ENCODE measurements at places on chromosomes 2 and 18. TPM values are rescaled to one million over a fixed set of nuclear protein-coding genes. Genes with fewer than 3 reads are reported as not detected.

- no peak for DNase-seq
Observed at GRCh38 chr2:38149531-38149930, 73.6 kb upstream of the CYP1B1 start.

TUBB8B gene
- total RNA-seq, result not detected

GNLY gene
- 21.6 TPM for total RNA-seq

- peak; percentile 83 for DNase-seq
Observed at GRCh38 chr2:196234672-196235071, 63.3 kb upstream of the STK17B start.

GRCh38 chr2:240401308-240401707 is 34.2 kb upstream of the GPC1 start:
- no peak for DNase-seq

NMS gene
- total RNA-seq, result not detected

GRCh38 chr2:37457401-37457901 is 113.0 kb downstream of the QPCT start:
- no peak for DNase-seq

DNA sequence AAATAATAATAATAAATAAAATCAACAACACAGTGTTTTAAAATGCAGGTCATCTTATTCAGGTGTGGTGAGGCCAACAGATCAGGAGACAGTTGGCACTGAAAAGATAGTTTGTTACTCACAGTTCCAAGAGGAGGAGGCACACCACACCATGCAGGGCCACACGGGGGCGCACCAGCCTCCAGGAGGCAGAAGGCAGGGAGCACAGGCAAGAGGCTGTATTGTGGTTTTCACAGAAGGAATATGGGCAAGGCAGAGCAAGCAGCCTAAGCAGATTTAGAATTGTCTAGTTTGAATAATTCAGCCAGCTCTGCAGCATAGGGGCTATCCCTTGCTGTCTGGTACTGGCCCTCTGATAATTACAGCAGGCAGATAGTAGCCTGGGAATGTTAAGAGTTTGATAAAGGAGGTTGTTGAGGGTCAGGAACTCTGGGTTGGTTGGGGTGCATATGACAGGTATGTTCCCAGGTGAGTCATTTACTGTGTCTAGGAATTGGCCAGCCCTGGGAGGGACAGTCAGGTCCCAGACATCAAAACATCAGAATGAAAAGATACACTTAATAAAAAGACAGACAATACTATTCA is 31.3 kb downstream of the KIAA2012 start:
- DNase-seq, result peak; percentile 80

CCDC148 gene
- total RNA-seq, result 0.26 TPM

All from activated CD4-positive, alpha-beta T cell treated with anti-CD3 and anti-CD28 coated beads for 36 hours (primary cell).